ENCODE measurements at places on chromosomes 16 and 17.

GRCh38 chr17:35245196-35245486 lies 2.3 kb downstream of the SLFN5 start:
- no peak for DNase-seq

DNA sequence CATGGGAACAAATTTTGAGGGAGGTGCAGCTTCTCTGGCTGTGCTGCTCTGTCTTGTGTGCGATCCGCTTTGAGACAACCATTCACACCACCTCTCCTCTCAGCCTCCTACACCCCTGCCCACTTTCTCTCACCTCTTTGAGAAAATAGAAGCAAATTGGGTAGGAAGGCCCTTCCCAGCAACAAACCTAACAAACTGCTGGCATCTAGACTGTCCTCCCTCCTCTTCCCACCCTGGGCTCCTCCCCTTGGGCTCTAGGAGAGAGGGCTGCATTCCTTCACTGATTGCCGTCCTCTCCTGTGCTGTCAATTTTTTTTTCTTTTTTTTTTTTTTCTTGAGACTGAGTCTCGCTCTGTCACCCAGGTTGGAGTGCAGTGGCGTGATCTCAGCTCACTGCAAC lies 13.5 kb downstream of the CDIPT start:
- DNase-seq = no peak

- DNase-seq = no peak
These were observed 7.9 kb upstream of the MON1B start for GRCh38 chr16:77183137-77183536.

- no peak for DNase-seq
These were observed 47.6 kb downstream of the FZD2 start for GRCh38 chr17:44604768-44605485.

GRCh38 chr16:82167670-82168069 lies 2.4 kb downstream of the MPHOSPH6 start:
- DNase-seq = no peak

DNA sequence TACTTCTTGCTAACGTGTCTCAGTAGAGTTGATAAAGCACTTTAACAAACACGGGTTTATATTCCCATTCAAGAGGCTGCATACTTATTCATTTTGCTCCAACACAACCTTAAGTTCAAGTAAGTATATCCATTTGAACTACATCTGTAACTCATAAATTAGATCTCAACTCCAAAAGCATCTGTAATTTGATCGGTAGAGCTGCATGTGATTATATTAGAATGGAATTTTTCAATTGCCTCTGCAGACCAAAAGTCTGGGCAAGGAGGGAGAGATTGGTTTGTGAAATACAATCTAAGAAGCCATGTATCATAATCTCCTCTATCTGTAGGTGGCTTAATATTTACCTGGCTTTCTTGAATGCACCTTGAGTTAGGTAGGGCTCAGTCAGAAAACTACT lies 371.0 kb downstream of the RBFOX1 start:
- DNase-seq = no peak

DNA sequence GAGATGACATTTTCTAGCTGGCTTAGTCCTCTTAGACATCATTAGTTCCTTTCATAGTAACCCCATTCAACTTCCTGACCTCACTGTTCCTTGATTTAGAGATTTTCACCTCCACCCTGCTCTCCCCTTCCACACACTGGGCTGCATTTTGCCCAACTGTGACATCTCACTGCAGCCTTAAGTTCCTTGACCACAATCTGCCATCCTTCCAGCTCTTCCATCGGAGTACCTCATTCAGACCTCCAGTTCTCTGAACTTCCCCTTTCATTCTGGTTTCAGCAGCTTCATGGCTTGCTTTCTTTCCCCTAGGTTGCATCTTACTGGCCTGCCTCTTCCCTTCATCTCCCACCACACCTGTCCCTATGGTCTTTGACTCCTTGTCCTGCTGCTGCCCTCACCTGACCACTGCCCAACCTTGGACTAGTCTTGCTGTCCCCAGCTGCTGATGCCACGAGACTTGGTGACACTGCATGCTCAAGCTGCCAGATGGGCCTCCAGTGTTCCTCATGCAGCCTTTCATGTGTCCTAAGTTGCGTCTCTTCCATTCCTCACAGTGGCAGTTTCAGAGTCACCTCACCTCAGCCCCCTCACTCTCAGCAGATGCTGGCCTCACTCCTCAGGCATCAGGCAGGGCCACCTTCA lies 40.8 kb downstream of the NUP88 start:
- no peak for DNase-seq

DNA sequence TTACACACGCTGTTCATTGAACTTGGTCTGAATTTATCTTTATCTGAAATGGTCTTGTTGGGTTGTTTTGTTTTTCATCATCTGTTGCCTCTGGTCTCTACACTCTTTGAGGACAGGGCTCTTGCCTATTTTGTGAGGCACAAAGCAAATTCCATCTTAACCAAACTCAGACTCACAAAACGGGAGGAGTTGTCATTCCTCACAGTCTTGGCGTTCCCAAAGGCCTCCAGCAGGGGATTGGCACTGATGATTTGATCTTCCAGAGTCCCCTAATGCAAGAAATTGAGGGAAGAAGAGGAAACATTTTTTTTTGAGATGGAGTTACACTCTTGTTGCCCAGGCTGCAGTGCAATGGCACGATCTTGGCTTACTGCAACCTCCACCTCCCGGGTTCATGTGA lies 8.7 kb downstream of the MYH3 start:
- DNase-seq = no peak

DNA sequence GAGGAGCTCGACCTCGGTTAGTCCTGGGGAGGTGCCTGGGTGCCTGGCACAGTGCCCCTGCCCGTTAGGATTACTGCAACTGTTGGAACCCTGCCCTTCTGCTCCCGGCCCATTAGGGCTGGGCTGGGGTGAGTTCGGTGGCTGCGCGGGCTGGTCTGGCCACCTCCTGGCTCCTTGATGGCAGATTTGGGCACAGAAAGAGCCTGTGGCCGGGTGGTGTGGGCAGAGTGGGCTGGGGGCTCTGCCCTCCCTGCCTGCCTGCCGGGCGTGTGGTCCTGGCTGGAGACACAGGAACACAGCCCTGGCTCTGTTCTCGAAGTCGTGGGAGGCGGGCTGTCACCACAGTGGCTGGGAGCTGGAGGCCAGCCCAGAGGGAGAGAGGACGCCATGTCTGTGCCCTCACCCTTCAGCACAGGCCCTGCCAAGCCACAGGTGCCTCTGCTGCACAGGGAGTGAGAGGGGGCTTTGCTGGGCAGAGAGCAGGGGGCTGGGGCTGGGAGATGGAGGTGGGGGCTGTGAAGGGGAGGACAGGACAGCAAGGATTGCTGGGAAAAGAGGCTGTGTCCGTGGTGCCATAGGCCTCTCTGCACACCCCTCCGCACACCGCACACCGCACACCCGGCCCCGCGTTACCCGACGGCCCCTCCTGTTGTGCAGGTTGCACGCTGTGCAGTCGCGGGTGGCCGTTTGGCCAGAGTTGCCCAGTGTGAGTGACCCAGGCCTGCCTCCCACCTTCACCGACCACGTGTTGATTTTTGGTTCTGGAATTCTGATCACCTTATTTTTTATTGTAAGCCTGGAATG lies 236.6 kb upstream of the GSE1 start:
- no peak for DNase-seq

DNA sequence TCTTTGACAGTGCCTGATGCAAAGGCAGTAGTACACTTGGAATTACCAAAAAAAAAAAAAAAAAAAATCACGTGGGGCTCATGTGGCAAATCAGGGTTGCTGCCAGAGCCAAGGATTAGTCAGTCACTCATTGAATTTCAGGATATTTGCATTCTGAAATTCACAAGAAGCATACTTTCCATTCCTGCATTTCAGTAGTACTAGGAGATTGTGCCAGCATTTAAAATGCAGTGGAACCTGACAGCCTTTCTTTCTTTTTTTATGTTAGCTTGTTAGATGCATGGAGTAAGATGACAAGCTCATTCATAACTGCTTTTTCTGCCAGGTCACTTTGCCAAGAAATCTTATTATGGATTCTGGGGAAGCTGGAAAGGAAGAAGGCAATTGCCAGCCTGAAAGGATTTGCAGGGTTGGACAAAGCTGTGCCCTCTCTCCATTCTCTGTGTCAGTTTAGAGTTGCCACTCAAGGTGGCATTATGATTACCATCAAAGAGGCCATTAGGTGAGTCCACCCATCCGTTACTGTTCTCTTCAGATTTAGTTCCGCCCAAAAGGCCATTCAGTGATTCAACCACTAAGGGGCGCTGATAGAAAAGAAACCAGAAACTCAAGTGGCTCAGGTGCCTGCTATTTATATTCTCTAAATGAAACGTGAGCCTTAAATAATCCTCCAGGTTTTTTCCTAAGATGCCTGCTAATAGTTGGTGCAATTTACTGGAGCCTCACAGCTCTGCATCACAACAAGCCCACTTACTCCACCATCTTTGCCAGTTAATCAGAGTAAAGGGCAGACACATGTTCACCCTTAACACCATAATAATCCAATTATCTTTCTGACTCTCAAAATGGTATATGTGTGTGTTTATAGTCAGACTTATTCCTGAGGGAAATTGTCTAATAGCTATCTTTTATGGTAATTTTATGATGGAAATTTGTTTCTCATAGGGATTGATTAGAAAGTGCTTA lies 59.0 kb downstream of the TANGO6 start:
- no peak for DNase-seq

- no peak for DNase-seq
These were observed 73.3 kb downstream of the SRCIN1 start for GRCh38 chr17:38532451-38532850.

DNA sequence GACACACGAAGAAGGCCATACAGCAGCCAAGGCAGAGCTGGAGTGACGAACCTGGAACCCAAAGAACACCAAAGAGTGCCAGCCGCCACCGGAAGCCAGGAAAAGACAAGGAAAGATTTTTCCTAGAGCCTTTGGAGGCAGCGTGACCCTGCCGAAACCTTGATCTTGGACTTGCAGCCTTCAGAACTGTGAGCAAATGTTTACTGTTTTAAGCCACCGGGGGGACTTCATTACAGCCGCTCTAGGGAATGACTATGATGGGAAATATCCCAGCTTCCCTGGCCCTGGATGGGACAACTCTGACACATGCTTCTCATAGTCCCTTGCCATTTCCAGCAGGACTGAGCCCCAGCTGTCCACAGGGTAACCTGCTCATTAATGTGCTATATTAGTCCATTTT lies 270.6 kb downstream of the HAPSTR1 start:
- no peak for DNase-seq

- no peak for DNase-seq
These were observed 419.1 kb downstream of the CA10 start for GRCh38 chr17:51739245-51739886.

DNA sequence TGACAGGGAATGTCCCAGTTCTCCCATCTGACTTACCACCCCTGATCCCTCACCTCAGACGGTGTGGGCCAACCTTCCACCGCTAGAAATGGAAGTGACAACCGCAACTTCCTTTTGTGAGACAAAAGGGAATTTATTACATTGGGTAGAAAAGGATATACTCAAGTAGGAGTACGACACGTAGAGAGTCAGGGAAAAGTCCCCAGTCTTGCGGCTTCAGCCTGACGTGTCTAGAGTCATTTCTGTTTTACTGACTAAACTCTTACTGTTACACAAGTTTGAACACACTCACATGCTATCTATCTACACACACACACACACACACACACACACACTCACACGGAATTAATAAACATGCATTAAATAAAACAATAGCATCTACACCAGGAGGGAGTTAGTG lies 178.9 kb downstream of the COPRS start:
- DNase-seq = no peak

DNA sequence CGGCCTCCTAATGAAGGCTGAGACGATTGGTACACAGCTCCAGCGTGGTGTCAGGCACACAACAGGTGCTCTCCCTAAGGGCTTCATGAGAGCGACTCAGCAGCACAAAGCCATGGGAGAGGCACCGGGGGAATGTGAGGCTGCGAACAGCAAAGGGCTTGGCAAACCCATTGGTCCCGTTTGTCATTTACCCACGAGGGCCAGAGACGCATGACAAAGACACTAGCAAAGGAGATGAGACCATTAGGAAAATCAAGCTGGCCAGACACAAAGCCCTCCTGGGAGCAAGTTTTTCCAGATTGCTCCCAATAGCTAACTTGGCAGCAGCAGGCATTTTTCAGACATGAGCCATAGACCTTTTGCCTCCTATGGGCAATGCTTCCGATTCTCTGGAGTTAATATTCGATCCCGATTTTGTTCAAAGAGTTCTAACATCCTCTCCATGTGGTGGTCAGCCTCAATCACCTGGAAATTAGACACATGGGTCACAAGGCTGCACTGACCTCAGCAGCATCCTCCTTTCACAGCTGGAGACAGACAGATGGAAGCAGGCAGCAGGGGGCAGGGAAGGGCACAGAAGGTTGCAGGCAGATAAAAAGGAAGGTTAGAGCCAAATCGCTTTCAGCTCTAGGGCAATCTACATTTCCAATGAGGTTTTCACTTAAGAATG lies 38.2 kb downstream of the TK2 start:
- DNase-seq = no peak

GRCh38 chr17:66533572-66533971 lies 231.2 kb downstream of the PRKCA start:
- no peak for DNase-seq

- DNase-seq = no peak
These were observed 35.3 kb downstream of the TMEM132E start for GRCh38 chr17:34614698-34615097.

DNA sequence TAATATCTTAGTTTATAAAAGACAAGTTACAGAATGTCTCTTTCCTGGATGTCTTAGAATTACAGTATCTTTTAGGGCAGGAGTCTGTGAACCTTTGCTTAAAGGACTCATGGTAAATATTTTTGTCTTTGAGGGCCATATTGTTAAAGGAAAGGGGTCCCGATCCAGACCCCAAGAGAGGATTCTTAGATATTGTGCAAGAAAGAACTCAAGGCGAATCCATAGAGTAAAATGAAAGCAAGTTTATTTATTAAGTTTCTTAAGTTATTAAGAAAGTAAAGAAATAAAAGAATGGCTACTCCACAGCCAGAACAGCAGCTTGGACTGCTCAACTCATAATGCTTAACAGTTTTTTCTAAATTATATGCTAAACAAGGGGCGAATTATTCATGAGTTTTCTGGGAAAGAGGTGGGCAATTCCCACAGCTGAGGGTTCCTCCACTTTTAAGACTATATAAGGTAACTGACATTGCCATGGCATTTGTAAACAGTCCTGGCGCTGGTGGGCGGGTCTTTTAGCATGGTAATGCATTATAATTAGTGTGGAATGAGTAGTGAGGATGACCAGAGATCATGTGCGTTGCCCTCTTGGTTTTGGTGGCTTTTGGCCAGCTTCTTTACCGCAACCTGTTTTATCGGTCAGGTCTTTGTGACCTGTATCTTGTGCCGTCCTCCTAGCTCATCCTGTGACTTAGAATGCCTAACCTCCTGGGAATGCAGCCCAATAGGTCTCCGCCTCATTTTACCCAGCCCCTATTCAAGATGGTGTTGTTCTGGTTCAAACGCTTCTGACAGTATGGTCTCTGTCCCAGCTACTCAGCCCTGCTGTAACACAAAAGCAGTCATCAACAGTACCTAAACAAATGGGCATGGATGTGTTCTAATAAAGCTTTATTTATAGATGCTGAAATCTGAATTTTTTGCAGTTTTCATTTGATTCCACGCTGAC lies 53.2 kb downstream of the BMERB1 start:
- DNase-seq = no peak

DNA sequence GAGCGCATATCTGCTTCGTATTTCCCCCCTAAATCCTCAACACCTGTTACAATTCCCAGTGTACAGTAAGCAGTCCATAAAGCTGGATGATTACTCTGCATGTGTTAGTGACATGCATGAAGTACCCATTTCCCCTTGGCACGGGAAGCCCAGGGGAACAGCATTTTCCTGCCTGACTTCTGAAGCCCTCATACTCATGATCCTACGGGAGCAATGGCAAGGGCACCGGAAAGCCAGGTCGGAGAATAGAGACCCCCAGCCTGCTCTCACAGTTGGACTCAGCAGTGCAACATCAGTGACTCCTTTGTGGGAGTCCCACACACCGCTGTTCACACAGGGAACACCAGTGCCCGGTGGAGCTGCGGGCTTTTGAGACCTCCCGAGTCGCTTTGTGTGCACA lies 336.9 kb downstream of the CDH13 start:
- DNase-seq = no peak
